ENCODE measurements at places on chromosomes 2 and 18.

DNA sequence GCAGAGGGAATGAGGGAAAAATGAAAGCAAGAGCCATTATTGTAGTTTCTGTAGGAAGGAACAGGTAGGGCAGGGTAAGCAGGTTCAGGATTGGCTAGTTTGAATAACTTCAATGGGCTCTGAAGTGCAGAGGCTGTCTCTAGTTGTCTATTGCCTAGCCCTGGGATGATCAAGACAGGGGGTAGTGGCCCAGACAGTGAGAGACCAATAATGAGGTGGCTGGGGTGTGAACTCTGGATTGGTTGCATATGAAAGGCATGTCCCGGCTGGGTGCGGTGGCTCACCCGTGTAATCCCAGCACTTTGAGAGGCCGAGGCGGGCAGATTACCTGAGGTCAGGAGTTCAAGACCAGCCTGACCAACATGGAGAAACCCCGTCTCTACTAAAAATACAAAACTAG, 67.5 kb upstream of the SLC38A11 start:
- DNase-seq = no peak

DNA sequence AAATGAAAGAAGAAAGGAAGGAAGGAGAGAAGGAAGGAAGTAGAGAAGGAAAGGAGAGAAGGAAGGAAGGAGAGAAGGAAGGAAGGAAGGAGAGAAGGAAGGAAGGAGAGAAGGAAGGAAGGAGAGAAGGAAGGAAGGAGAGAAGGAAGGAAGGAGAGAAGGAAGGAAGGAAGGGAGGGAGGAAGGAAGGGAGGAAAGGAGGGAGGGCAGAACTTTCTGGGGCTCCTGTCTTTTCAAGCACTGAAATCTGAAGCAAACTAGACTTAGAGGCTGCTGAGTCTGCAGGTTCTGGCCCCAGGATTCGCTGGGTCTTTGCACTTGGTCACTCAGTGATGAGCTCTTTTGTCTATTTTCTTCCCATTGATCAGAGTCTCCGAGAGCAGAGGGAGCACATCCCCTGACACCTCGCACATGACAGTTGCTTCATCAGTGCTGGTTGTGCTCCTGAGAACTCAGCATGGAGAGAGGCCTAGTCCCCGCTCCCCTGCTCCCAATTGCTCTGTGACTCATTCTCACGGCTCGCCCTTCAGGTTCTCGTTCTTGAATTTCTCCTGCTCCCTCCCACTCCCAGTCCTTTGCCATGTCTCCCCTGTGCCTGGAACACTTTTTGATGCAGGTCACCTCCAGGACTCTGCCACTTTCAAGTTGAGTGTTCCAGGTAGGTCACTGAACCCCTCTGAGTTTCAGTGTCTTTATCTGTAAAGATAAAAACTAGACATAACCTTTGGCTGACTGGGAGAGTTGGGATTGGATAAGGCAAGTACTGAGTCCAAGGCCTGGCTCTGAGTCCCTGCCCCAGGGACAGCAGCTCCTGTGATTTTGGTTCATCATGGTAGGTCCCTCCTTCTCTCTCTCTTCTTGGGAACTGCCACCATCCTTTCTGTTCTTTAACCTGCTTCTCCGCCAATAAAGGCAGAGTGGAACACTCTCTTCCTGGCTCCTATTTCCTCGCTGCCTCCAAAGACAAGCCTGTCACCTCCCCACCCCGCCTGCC, 55.2 kb downstream of the TNP1 start:
- DNase-seq = no peak

- DNase-seq = no peak
Measured at GRCh38 chr2:227163485-227163997, 464 bp downstream of the COL4A4 start.

DNA sequence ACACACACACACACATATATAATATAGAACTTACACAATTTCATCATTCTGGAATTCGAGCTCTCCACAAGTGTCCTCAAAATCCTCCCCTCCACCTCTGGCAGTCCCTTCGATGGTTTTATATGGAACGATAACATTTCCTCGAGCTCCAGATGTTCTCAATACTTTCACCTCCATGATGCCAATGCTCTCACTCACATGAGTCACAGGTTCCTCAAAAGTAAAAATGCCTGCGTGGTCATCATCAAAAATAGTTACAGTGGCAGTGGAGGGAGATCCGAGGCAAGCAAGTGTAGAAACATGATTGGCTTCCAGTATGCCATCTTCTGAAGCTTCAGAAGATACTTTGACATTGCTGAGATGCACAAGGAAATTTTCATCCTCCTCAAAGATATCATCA, 23.5 kb downstream of the SLC8A1 start:
- DNase-seq = no peak

GRCh38 chr18:35489913-35490490, 7.8 kb downstream of the INO80C start:
- no peak for DNase-seq

GRCh38 chr2:202014318-202014717, 19.3 kb upstream of the FZD7 start:
- no peak for DNase-seq

DNA sequence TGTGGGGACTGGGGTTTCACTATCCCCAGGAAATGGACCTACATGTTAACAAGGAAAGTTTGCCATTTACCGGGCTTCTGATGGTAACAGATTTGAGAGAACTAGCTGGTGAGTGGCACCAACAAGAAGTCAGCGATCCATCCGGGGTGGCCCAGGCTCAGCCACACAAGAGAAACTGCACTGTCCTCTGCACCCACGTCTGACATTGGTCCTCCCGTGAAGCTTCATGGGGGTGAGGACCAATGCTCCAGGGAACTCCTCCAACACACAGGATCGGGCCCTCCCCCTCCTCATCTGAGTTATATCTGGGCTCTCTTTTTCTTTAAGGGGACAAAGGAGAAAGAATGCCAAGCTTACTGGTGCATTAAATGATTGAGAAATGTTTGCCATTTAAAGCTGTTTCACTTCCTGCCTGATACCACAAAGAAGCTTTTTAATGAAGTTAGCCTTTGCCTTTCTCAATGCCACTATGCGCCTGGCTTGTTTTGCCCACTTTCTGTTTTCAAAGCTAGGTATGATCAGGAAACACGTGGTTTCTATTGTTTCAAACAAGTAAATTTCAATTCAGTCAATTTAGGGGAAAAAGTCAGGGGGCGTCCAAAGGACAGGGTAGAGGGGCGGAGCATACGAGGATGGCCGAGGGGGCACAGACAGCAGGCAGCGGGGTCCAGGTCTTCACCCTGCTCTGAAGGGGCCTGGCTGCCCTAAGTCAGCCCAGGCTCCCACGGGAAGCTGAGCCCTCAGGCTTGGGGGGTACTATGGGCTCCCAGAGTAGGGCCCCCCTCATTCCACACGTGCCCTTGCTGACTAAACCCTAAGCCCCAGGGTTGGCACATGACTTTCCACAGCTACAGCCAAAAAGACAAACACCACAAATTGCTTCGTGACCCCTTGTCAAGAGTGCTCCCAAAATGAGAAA, 204.0 kb upstream of the ID2 start:
- DNase-seq = no peak

DNA sequence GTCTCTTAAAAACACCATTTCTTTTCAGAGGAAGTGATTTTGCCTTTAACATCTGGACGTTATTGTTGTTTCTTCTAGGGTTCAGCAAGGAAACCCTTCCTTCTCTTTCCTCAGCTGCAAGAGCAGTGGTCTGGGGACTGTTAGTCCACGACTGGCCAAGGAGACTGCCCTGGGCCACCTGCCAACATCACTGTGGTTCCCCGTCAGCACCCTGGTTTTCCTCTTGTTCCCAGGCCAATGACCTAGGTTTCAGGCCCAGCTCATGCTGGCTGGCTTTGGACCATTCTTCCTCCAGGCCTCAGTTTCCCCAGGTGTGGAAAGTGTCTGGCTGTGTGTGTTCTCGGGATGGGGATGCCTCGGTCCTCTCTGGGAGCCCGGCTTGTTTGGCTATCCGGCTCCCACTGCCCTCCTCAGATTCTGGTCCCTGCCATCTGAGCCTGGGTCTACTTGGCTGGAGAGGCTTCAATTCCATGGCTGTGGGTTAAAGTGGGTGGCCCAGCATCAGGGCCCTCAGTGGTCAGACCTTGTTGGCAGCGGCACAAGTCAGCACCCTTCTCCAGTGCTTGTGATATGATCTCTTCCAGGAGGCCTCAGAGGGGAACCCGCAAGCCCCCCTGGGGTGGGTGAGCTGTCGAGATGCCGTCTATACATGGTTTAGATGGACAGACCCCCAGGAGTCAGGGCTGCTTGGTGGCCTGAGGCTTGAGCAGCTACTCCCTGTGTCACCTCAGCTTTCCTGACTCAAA, 234.3 kb upstream of the HS6ST1 start:
- no peak for DNase-seq
